ENCODE measurements at places on chromosomes 12 and 14. TPM values are rescaled to one million over a fixed set of nuclear protein-coding genes. Genes with fewer than 3 reads are reported as not detected.

GRCh38 chr14:29584992-29585391 lies 342.7 kb downstream of the PRKD1 start:
- H3K4me1 ChIP-seq: no peaks in the 10 kb centered on the region
- H3K4me3 ChIP-seq: no peak overlapping the region
- no peaks in the 10 kb centered on the region for H3K27me3 ChIP-seq
- no peaks in the 10 kb centered on the region for H3K36me3 ChIP-seq
- no peak overlapping the region for H3K27ac ChIP-seq
- DNase-seq: no peak

- H3K36me3 ChIP-seq: no peaks in the 10 kb centered on the region
- no peaks in the 10 kb centered on the region for H3K4me1 ChIP-seq
- no peaks in the 10 kb centered on the region for H3K27me3 ChIP-seq
- no peak for DNase-seq
- H3K4me3 ChIP-seq: no peak overlapping the region
- H3K27ac ChIP-seq: no peak overlapping the region
Observed at GRCh38 chr12:72995616-72996015, 723.4 kb downstream of the TRHDE start.

DNA sequence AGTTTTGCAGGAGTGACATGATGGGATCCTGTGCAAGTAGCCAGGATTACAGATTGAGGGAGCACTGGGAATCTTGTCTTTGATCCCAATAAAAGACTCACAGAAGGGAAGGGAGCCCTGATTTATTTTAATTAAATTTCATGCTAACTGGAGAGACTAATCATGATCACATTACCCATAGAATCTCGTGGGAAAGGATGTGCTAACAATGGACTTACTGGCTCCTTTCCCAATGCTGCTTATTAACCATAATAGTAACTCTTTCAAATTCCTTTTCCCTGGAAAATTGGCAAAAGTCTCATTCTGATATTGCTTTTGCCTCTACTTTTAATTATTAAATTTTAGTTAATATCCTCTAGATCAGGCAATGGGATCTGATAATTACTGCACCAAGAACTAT lies 174.8 kb upstream of the AVPR1A start:
- no peaks in the 10 kb centered on the region for H3K27me3 ChIP-seq
- no peak for DNase-seq
- H3K27ac ChIP-seq: no peak overlapping the region
- H3K36me3 ChIP-seq: no peaks in the 10 kb centered on the region

- H3K4me3 ChIP-seq: no peak overlapping the region
- no peak for DNase-seq
- no peak overlapping the region for H3K27ac ChIP-seq
- H3K27me3 ChIP-seq: no peaks in the 10 kb centered on the region
- no peaks in the 10 kb centered on the region for H3K4me1 ChIP-seq
- no peaks in the 10 kb centered on the region for H3K36me3 ChIP-seq
Observed at GRCh38 chr12:24386836-24387235, 437.4 kb upstream of the SOX5 start.

GRCh38 chr14:94680862-94681288 lies 68.7 kb downstream of the SERPINA3 start:
- H3K27ac ChIP-seq: no peak overlapping the region
- no peak for DNase-seq
- no peaks in the 10 kb centered on the region for H3K36me3 ChIP-seq
- H3K4me3 ChIP-seq: no peak overlapping the region

DNA sequence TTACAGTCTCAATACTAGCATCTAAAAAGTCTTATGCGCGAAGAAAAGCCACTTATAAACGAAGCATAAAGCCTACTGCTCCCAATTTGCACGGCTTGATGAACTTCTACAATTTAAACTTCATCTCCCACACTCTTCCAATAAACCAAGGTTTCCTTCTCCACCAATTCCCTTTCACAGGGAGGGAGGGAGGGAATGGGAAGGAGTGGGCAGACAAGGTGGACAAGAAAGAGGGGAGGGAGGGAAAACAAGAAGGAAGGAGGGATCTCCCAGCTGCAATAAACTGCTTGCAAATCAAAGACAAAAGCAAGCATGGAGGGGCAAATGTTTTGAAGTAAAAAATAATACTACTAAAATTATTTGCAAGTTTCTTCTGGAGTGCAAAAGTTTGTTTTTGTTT lies 64.5 kb downstream of the MED13L start:
- peaks cover 13% of the 10 kb centered on the region for H3K4me1 ChIP-seq
- H3K27me3 ChIP-seq: no peaks in the 10 kb centered on the region
- H3K27ac ChIP-seq: no peak overlapping the region
- H3K4me3 ChIP-seq: no peak overlapping the region

- no peak overlapping the region for H3K4me3 ChIP-seq
- no peak overlapping the region for H3K27ac ChIP-seq
- no peaks in the 10 kb centered on the region for H3K4me1 ChIP-seq
- H3K27me3 ChIP-seq: no peaks in the 10 kb centered on the region
- no peaks in the 10 kb centered on the region for H3K36me3 ChIP-seq
- no peak for DNase-seq
Observed at GRCh38 chr14:34424488-34424887, 37.6 kb downstream of the SPTSSA start.

DNA sequence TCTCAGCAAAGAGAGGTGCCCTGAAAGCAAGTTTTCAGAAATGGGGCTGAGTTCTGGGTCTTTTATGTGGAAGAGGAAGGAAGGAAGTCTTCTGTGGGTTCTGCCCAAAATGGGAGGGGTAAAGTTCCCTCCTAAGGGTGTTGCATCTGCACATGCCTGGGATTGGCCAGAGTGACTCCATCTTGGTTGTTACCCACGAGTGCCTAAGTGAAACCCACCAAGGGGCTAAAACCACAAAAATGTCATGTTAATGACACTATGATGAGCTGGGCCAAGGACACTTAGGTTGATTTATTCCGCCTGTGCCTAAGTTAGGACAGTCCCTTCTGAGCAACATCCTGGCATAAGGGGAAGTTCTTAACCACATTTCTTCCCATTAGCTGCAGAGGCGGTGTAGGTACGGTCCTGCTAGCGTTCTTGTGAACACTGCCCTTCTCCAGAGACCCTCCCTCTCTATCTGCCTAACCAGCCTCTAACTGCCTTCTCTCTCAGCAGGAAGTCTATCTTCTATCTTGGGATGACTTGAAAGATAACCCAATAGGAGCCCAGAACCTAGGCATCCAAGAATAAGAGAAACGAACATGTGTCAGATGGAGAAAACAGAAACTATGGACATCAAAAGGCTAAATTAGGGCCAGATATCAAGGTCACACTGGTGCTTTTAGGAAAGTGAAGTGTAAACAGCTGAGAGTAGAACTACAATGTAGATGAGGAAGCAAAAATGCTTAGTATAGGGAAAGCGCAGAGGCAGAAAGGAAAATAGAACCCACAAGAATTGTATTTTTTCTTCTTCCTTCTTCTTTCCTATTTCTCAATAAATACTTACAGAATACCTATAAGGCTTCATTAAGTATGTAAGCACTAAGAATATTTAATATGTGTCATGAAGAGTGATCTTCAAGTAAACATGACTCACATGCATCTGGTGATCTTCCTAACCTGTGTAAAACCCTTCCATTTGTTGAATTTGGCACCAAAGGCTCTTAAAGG lies 104.2 kb upstream of the AMN1 start:
- no peak for DNase-seq
- no peaks in the 10 kb centered on the region for H3K36me3 ChIP-seq
- H3K27ac ChIP-seq: no peak overlapping the region
- no peaks in the 10 kb centered on the region for H3K4me1 ChIP-seq
- H3K4me3 ChIP-seq: no peak overlapping the region

DNA sequence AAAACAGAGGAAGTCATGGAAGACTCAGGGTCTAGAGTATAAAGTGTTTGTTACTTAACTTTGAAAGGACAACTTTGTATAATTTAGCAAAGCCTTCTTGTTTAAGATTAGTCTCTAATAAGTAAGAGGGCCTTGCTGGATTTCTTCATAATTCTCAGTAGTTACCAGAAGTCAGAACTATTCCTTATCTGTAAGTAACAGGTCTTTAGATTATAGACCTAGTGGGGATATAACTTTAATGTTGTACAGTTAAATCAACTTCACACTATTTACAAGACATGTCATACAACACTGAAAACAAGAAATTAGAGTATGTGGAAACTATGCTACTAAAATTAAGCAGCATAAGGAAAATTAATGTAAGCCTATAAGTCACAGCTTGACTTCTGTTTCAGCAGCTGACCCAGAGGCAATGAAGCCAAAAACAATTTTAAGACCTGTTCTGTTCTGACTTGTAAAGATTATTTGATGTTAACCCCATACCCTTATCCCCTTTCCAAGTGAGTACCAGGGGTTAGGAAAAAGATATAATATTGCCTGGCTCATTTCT lies 398.3 kb downstream of the RAD51B start:
- no peaks in the 10 kb centered on the region for H3K27me3 ChIP-seq
- no peak overlapping the region for H3K27ac ChIP-seq
- peaks cover 45% of the 10 kb centered on the region for H3K4me1 ChIP-seq

DNA sequence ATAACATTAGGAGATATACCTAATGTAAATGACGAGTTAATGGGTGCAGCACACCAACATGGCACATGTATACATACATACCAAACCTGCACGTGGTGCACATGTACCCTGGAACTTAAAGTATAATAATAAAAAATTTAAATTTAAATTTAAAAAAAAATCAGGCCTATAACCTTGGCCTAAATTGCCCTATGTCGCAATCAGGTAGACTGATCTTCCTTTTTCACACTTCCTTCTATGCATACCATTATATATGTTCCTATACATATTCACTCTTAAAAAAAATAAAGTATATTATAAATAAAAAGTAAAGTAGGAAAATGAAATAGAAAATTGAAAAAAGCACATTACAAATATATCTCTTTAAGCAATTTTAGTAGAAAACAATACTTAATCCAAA lies 117.7 kb upstream of the GARIN2 start:
- no peaks in the 10 kb centered on the region for H3K36me3 ChIP-seq
- no peak overlapping the region for H3K4me3 ChIP-seq
- H3K27ac ChIP-seq: no peak overlapping the region
- no peaks in the 10 kb centered on the region for H3K4me1 ChIP-seq
- DNase-seq: no peak
- H3K27me3 ChIP-seq: no peaks in the 10 kb centered on the region

DNA sequence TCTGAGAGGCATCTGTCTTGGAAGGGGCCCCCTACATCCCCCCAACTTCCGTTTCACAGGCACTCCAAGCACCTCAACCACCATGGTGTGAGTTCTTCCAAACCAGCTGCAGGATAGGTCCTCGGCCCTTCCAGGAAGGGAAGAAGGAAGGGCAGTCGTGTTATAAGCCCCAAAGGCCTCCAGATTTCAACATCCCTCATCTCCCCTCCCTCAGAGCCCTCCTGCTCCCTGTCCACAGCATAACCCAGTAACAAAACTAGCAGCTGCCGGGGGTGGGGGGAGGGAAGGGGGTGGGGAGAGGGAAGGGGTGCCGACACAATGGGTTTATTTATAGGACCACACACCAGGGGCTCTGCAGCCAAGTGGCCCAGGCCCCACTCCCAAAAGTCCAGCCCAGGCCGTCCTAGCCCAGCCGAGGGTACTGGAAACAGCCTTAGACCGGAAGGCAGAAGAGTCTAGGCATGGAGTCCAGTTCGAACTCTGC lies 18.3 kb downstream of the NCKAP5L start:
- H3K27ac ChIP-seq: peak overlapping the region; percentile 49
- no peak for DNase-seq
- H3K36me3 ChIP-seq: no peaks in the 10 kb centered on the region

DNA sequence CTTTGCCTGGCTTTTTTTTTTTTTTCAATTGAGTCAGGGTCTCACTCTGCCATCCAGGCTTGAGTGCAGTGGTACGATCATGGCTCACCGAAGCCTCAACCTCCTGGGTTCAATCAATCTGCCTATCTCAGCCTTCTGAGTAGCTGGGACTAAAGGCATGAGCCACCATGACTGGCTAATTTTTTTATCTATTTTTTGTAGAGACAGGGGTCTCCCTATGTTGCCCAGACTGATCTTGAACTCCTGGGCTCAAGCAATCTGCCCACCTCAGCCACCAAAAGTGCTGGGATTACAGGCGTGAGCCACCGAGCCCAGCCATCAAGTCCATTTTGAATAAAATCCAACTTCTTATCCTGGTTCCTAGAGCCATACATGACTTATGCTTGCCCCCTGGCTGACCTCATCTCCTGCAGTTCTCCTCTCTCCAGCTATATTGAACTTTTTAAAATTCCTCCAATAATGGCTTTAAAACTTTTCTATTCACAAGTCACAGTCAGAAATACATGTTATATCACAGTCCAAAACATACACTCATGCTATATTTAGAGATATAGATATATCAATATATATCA lies 10.4 kb upstream of the RND1 start:
- H3K36me3 ChIP-seq: no peaks in the 10 kb centered on the region
- no peak overlapping the region for H3K27ac ChIP-seq
- no peak overlapping the region for H3K4me3 ChIP-seq
- no peak for DNase-seq

GRCh38 chr12:668090-668481 lies 4.8 kb upstream of the NINJ2 start:
- H3K4me1 ChIP-seq: peaks cover 23% of the 10 kb centered on the region
- no peak overlapping the region for H3K27ac ChIP-seq

Gene CFL2
- total RNA-seq: 4.5 TPM

Gene C12orf54
- total RNA-seq: not detected

Gene TTC6
- 8.4 TPM for total RNA-seq

Gene BDKRB2
- 18.8 TPM for total RNA-seq

Gene LMNTD1
- not detected for total RNA-seq

Data from esophagus squamous epithelium (tissue), 5 donors.